ENCODE measurements at places on chromosomes 11 and 22.

DNA sequence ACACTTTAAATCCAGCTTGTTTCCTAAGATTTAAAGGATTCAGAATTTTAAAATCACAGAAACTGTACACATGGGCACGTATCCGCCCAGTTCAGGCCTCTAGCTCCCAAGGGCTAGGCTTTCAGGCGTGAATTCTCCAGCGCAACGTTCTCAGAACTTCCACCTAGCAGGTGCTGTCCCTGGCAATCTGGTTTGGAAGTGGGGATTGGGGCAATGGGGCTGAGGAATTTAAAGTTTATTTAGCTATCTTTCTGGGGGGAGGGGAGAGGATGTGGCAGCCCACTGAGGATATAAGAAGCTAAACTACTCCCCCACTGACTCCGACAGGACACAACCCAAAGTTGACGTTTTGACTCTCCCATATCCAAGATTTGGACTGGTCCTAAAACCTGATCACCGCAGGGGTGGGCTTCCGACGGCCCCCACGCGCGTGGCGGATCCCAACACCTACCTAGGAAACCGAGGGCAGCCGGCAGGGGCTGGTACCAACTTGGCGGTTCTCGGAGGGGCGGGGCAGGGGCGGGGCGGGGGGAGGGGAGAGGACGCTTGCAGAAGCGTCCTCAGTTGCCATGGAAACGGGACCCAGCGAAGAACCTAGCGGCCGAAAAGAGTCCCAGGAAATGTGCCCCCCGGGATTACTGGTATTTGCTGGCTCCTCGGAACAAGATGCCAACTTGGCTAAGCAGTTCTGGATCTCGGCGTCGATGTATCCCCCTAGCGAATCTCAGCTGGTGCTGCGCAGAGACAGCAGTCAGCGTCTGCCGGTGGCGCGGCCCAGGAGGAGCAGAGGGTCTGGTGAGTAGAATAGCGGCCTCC is at the start of gene HOATZ:
Gene HOATZ (plus strand): TSS at position 563 of the 816 bp plus-strand sequence. CDS start 7 bp downstream, at position 570.
- no peaks in the 10 kb centered on the region for H3K4me1 ChIP-seq
- no peaks in the 10 kb centered on the region for H3K36me3 ChIP-seq
- no peak within 1 kb of the TSS for H3K4me3 ChIP-seq
- H3K27me3 ChIP-seq = no peaks in the 10 kb centered on the region

GRCh38 chr22:46027211-46028105 is 50.5 kb upstream of the WNT7B start:
- DNase-seq = no peak
- H3K4me3 ChIP-seq = peak overlapping the region; percentile 52
- no peaks in the 10 kb centered on the region for H3K36me3 ChIP-seq
- H3K27me3 ChIP-seq = peaks cover 22% of the 10 kb centered on the region
- H3K27ac ChIP-seq = no peak overlapping the region

GRCh38 chr11:10774811-10775210 is 23.8 kb downstream of the CTR9 start:
- no peaks in the 10 kb centered on the region for H3K27me3 ChIP-seq
- no peak overlapping the region for H3K4me3 ChIP-seq
- no peak overlapping the region for H3K27ac ChIP-seq

DNA sequence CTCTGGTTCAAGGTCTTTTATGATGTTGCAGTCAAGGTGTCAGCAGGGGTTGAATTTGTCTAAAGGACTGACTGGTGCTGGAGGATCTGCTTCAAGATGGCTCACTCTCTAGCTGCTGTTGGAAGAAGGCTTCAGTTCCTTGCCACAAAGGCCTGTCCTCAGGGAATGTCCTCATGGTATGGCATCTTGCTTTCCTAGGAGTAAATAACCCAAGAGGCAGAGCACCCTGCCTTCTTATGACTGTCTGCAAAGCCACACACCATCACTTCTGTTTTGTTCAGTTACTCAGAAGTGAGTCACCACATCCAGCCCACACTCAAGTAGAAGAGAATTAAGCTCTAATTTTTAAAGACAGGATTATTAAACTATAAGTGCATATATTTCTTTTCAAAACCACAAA is 45.2 kb downstream of the PLAAT5 start:
- peaks cover 11% of the 10 kb centered on the region for H3K27me3 ChIP-seq
- no peak for DNase-seq
- H3K27ac ChIP-seq = no peak overlapping the region
- H3K4me1 ChIP-seq = no peaks in the 10 kb centered on the region
- H3K36me3 ChIP-seq = no peaks in the 10 kb centered on the region

GRCh38 chr22:23305922-23306374 is 125.6 kb downstream of the BCR start:
- no peaks in the 10 kb centered on the region for H3K36me3 ChIP-seq
- H3K27me3 ChIP-seq = no peaks in the 10 kb centered on the region
- H3K27ac ChIP-seq = no peak overlapping the region
- no peak overlapping the region for H3K4me3 ChIP-seq
- DNase-seq = no peak

DNA sequence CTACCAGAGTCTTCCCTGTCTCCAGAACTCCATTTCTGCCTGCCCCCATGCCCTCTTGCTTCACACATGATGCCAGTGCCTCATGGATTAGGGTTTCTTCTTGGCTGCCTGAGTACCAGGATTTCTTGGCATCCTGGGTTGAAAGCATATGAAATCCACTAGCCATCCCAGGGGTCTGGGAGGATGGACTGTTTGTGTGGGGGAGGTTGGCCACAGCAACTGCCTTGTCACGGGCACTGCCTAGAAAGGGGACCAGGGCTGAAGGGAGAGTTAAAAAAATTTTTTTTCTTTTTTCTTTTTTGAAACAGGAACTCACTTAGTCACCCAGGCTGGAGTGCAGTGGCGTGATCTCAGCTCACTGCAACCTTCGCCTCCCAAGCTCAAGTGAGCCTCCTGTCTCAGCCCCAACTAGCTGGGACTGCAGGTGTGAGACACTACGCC is 4.2 kb downstream of the USP35 start:
- H3K27me3 ChIP-seq = no peaks in the 10 kb centered on the region
- H3K4me1 ChIP-seq = peaks cover 13% of the 10 kb centered on the region
- H3K27ac ChIP-seq = no peak overlapping the region

- no peaks in the 10 kb centered on the region for H3K36me3 ChIP-seq
- peak; percentile 55 for DNase-seq
- no peak overlapping the region for H3K4me3 ChIP-seq
Observed at GRCh38 chr22:32660292-32660691, 141.2 kb upstream of the TIMP3 start.

DNA sequence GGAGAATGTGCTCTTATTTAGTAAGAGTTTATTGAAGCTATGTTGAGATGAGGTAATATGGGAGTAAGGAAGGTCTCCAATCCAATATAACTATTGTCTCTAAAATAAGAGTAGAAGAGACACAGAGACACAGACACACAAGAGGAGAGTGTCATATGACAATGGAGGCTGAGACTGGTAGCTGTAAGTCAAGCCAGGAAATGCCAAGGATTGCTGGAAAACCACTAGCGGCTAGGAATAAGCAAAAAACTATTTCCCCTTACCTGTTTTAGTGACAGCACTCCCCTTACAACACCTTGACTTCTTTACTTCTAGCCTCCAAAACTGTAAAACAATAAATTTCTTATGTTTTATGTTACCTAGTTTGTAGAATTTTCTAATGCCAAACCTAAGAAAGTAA is 1652.8 kb downstream of the LRRC4C start:
- no peaks in the 10 kb centered on the region for H3K4me1 ChIP-seq
- H3K27ac ChIP-seq = no peak overlapping the region
- DNase-seq = no peak
- no peaks in the 10 kb centered on the region for H3K36me3 ChIP-seq
- H3K4me3 ChIP-seq = no peak overlapping the region

- no peak for DNase-seq
- H3K4me3 ChIP-seq = no peak overlapping the region
- H3K27ac ChIP-seq = no peak overlapping the region
- no peaks in the 10 kb centered on the region for H3K4me1 ChIP-seq
- no peaks in the 10 kb centered on the region for H3K27me3 ChIP-seq
Observed at GRCh38 chr11:77121876-77122575, 6.0 kb upstream of the MYO7A start.

DNA sequence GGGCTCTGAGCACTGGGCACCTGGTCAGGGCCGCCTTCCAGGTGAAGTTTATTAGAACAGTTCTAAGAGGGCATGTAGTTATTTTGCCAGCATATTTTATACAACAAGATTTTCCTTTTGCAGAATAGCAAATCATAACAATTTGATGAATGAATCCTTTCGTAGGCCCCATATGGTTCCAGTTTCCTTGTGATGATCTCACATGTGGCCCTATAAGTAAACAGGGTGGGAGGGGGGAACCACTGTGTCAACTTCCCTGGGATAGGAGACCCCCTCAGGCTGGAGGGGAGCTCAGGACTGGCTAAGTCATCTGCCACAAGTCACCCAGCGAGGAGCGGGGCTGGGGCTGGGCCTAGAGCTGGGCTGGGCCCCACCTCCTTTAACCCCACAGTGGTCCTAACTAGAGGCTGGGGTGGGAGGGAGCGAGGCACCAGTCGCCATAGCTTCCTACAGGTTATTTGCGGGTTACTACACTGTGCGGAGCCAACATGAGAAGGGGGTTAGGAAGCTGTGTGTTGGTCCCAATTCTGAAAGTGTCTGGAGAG is 4.2 kb downstream of the FBLN1 start:
- H3K4me1 ChIP-seq = peaks cover 42% of the 10 kb centered on the region
- no peaks in the 10 kb centered on the region for H3K27me3 ChIP-seq
- no peak overlapping the region for H3K27ac ChIP-seq
- H3K4me3 ChIP-seq = no peak overlapping the region
- no peak for DNase-seq
- H3K36me3 ChIP-seq = peaks cover 12% of the 10 kb centered on the region
